ENCODE measurements at places on chromosomes 1 and 21.
A peak's percentile ranks its signal among the peaks of the same experiment; 100 is the strongest.

DNA sequence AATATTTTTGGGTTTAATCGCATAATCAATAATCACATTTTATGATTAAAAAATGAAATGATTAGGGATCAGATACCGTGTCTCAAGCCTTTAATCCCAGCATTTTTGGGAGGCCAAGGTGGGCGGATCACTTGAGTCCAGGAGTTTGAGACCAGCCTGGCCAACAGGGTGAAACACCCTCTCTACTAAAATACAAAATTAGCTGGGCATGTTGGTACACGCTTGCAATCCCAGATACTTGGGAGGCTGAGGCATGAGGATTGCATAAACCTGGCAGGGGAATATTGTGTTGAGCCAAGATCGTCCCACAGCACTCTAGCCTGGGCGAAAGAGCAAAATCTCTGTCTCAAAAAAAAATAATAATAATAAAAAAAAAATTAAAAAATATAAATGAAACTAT, 1581.4 kb downstream of the KCNT2 start:
- DNase-seq: no peak

DNA sequence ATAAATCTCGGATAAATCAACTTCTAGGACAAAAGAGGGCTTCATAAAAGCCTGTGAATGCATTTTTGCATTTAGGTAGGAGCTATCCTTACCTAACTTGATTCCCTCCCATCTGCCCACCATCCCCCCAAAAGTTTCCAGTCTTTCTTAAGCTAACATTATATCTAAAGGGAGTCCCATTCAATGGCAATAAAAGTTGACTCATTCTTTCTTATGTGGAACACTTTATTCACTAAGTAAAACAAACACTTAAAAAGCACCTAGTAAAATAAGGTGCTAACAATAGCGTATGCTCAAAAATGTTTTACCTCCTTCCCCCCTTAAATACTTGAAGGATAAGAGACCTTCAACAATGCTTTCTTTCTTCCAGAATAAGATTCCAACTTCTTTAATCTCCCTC, 83.8 kb downstream of the GON4L start:
- no peak for DNase-seq

DNA sequence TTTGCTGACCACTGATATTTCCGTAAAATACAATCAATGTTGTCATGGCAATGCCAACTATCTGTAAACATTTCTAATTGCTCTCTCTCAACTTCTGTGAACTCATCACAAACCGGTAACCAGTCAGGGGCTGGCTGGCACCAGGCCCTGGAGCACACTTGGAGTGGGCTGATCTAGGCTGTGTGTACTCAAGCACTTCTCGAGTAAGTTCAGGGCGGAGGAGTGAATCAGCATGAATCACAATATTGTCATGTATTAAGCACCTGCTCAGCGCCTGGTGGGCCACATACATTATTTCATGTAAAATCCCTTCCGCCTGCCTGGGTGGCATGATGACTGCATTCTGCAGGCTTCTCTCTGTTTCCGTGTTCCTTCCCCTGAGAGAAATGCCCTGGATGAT, 212.4 kb downstream of the FOXD2 start:
- DNase-seq: no peak

DNA sequence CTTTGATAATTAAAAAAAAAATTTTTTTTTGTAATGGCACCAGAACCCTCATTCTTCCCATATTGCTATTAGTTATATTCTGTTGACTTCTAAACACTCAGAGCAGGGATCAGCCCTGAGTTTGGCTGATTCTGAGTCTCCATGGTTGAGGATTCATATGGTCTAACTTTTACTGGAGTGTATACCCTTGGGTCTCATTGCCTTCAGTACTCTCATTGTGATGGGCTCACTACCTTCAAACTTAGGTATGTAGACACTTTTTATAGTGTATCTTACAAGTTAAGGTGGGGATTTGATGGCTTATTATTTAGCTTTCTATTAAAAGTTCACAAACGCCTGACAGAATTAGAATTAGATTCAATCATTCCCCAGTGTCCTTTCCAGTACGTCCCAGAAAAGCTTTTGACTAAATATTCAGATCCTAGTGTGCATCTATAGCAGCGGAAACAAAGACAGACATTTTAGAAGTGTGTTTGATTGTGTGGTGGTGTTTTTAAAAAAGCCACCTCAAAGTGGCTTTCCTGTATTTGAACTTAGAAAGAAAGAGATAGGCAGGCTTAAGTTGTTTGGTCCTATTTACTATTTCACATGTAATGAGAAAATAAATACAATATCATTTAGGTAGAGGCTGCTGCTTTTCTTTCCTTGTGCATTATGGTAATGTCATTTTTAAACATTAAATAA, 1.4 kb downstream of the MACF1 start:
- no peak for DNase-seq

DNA sequence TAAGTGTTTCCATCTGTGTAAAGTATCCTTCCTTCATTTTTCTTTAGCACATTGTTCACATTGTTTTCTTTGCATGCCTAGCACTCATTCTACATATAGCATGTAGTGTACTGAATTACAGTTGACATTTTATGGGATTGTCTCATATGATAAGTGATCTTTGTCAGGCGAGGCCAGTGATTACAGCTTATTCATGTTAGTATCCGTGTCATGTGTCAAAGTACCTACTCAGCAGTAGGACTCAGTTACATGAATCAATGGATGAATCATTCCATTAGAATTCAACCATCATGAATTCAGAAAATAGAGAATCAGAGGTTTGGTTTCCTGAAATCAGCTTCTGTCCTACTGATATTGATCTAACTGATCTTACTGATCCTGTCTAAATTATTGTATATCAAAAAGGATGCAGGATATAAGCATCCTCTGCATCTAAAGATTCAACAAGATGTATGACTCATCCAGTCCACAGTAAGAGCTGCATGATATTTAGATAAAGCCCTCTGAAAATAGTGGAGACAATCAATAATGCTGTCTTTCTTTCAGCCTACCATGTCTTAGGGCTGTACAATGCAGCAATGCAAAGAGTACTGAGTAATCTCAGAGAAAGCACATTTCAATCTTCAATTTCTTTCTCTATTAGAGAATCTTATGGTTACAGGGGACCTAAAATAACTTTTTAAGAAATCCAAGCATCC, 20.7 kb upstream of the HRNR start:
- no peak for DNase-seq

DNA sequence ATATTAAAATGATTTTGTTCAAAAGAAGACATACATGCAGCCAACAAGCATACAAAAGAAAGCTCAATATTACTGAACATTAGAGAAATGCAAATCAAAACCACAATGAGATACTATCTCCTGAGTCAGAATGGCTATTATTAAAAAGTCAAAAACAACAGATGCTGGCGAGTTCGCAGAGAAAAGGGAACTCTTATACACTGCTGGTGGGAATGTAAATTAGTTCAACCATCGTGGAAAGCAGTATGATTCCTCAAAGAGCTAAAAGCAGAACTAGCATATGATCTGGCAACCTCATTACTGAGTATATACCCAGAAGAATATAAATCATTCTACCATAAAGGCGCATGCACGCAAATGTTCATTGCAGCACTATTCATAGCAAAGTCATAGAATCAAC, 126.0 kb upstream of the HMCN1 start:
- DNase-seq: peak; percentile 48

DNA sequence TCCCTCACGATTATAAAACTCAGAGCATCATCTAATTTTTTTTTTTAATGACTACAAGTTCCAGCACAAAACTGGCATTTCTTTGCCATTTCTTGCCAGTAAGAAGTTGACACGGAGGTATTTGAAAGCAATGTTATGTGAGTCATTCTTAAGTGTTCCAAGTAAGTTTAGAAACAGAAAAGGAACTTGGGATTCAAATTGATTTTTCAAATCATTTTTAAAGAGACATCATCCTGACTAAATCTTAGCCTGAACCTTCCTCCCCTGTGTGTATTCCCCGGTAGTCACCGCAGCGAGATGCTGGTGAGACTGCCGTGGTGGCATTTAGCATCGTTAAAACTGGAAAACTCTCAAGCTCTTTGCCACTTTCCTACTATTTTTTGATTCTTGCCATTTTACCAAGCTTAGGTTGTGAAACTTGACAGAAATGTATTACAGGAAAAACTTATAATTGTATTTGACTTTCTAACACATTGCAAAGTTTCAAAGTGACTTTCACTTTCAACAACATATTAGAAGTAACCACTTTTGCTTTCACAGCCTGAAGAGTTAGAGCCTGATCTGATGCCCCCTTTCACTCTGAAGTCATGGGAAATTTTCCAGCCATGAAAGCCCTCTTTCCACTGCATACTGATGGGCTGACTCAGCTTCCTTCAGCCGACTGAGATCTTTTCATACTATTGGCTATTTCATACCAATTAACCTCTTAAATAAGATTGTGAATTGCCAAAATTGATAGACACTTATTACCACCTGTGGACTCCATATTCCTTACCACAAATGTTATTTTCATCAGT, 61.4 kb downstream of the OLFML2B start:
- DNase-seq: no peak

GRCh38 chr1:51433269-51433971, 85.6 kb downstream of the EPS15 start:
- DNase-seq: no peak

- DNase-seq: no peak
Observed at GRCh38 chr1:71587961-71588360, 507.1 kb upstream of the ZRANB2 start.

DNA sequence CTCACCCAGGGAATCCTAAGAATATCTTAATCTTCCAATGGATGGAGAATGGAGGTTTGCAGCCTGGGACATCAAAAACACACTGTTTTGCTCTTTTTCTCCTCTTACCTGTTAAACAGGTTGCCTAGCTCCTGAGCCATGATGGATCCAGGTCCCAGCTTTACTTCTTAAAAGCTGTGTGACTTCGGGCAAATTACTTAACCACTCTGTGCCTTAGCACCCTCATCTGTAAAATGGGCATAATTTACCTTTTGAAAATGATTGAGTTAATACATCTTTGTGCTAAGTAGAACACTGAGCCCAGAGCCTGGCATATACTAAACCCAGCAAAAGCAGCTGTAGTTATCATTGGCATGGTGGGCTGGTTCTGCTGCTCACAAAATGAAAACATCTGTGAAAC, 10.2 kb downstream of the COQ8A start:
- DNase-seq: no peak

- DNase-seq: no peak
Observed at GRCh38 chr1:236209185-236209584, 66.8 kb downstream of the GPR137B start.

- DNase-seq: peak; percentile 69
Observed at GRCh38 chr1:214261206-214262123, 19.5 kb upstream of the SMYD2 start.

GRCh38 chr21:45867671-45868081, 113.9 kb upstream of the COL6A1 start:
- DNase-seq: no peak

DNA sequence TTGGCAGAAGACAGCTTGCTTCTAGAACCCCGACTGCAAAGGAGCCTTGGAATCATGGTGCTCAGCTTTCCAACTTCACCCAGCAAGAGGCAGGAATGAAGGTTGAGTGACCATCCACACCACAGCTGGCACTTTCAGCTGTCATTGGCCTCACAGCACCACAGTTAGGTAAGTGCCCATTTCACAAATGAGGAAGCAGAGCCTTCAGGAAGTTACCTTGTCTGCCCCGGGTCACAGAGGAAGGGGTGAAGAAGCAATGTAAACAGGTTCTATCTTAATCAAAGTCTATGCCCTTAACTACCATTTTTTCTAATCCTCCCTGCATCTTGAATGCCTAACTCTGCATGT, 156.0 kb downstream of the GLUL start:
- DNase-seq: peak; percentile 19

GRCh38 chr1:66350001-66350547, 183.9 kb upstream of the SGIP1 start:
- DNase-seq: peak; percentile 61

GRCh38 chr1:1776672-1777582, 1.3 kb downstream of the NADK start:
- DNase-seq: no peak

GRCh38 chr1:209527372-209527771, 56.1 kb upstream of the CAMK1G start:
- DNase-seq: no peak

DNA sequence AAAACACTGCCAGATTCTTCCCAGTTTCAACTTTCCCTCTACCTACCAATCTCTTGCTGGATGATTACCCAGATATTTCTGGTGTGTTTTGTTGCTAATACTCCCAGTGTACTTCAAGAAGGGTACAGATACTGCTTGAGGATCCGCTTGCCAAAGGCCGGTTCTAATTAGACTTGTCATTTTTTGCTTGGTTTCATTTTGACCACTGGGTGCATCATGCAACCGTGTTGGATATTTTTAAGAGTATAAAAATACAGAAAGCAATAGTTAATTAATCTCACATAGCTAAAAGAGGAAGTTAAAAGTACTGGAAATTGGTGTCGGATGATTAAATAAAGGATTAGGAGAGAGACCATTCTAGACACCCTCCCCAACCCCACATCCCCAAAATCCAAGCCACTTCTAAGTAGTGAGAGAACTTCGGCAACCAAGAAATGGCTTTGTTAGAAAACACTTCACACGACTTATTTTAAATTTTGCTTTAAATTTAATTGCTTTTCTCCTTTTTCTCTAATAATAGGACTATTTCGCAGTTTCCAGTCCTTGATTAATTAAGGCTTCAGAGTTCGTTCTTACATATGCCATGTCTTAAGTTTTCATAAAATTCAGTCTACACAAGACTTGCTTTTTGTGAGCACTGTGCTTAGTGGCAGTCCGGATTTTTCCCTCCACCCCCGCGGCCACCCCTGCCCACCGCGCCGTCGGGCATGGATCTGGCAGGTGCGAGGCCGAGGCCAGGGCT, 2.5 kb upstream of the CDKN2C start:
- DNase-seq: no peak

DNA sequence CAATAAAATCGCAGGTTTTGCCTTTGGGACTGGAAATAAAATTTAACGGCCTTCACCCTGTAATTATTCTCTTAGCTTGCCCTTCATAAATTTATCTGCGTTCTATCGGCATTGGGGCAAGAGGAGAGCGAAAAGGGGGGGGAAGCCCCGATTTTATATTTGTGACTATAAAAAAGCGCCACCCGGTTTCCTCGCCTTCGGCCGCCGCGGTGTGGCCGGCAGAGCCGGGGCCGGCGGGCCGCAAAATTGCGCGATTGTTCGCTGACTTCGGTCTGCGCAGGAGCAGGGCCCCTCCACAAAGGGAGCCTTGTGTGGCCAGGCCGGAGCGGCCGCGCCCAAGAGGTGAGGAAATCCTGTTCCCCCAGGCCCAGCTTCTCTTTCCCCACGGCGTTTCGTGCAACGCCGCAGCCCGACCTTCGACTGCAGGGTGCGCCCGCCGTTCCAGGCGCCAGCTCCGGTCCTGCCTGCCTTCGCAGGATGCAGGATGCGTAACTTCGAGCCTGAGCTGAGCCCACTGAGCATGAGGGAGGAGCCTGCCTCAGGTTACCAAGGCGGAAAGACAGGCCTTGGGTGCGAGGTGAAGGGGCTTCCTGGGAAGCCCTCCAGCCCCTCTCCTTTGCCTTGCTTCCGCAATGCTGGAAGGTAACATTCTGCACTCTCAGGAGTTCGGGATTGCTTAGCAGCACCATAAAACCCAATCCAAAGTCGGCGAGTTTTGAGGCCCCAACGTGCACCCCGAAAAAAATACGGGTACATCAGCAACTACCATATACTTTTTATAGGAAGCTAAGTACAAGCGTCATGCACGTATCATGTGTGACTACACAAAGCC, 4.9 kb upstream of the TBX15 start:
- no peak for DNase-seq

GRCh38 chr1:3879099-3879498, 21.0 kb downstream of the C1orf174 start:
- no peak for DNase-seq

Measured in CD14-positive monocyte (primary cell).